ENCODE measurements at places on chromosomes 2 and 18.

- no peak for DNase-seq
These were observed 258.0 kb downstream of the GLI2 start for GRCh38 chr2:120993661-120994060.

DNA sequence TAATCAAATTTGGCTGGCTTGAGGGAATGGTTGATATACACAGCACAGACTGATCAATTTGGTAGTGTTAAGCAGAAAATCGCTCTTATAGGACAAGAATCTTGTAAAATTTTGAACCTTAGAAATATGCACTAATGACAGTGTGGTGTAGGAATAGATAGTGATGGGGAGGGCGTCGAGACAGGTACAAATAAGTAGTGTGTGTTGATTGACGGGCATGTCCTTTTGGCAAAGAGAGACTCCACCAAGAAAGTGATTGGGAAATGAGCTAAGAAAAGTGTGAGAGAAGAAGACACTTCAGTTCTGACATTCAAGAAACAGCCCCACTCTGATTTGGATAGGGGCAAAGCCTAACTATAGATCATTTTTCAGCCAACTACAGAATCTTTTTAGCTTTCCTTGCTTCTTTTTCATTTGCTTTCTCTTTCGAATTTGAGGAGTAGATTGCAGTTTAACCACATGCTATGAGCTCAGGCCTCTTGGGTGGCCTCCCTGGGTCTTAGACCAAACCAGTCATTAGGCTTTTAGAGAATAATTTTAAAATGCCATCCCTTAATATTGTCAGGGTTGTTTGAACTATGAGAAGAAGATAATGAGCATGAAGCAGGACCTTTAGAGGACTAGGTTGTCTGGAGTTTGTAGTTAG, 127.1 kb downstream of the CERS6 start:
- DNase-seq, result no peak

- DNase-seq, result no peak
These were observed 121.6 kb downstream of the NFATC1 start for GRCh38 chr18:79517341-79517740.

- no peak for DNase-seq
These were observed 10.6 kb downstream of the SPEG start for GRCh38 chr2:219445220-219445640.

DNA sequence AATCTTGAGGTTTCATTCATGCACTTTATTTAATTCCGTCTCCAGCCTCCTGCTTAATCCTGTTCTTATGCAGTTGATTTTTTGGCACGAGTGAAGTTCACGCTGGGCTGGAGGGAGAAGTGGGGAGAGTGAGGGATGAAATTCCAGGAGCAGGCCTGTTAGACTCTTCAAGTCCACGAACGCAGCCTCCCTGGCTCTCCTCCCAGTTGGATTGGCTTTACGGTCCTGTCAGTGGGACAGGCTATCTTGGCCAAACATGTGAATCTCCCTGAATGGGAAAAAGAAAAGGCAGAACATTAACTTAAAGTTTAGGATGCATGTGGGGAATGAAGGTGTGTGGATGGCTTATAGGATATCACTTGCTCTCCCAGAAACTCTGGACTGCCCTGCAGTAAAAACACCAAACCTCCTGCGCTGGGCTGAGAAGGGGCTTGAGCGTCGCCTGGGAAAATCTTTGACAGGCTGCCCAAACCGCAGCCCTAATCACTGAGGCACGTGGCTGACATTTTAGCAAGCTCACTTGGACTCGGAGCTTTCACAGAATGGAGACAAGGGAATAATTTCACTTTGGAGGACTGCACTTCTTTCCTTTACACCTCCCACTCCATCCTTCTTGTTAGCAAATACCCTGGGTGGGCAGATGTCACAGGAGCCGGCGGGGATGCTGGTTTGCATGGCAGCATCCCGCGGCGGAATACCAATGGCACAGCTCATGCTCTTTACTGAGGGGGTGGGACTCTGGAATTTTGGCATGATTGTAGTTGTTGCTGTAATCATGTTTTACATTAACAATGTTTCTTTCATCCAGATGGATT, 93.9 kb downstream of the ACKR3 start:
- no peak for DNase-seq

DNA sequence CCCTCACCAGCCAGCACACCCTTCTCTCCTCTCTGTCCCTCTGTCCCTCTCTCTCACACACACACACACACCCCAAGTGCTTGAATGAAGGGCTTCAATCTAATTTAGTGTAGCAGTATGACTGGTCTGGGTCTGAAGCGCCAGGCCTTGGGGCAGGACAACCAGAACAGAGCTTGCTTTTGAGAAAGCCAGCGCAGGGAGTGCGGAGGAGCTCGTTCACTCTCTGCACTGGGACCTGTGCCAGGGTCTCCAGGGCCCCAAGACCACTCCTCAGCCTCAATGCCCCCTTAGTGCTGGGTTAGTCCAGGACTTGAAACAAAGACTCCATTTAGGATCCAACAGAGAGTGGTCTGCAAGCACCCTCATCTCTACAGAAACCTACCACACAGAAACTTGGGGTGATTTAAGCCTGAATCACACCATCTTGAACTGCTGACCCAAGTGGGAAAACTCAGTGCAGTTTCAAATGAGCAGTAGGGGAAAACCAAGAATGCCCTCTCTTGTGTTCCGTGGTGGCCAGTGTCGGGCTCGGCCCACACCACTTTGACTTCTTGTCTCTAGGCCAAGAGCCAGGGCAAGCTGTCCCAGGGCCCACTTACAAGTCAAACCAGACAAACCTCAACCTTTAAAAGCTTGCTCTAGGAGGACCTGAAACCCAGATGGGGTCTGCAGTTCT, 66.6 kb upstream of the WIPF1 start:
- DNase-seq, result no peak

- no peak for DNase-seq
These were observed 9.4 kb upstream of the CTLA4 start for GRCh38 chr2:203858176-203858575.

DNA sequence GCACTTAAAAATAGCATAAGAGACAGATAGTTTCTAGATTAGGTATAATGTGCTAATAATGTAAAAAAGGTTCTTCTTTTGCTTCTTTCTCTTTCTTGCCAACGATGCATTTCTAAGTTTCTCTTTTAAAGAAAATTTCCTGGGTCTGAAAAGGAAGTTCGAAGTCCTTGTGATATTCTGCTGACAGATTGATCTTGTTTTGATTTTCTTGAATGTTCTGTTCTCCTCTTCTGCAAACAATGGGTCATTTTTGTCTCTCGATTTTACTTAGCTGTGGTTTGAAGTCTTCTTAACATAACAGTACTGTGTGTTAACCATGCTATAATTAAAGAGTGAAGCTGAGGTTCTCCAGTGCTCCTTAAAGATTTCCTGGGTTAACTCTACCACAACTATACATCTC, 61.1 kb upstream of the ACYP2 start:
- DNase-seq, result no peak

DNA sequence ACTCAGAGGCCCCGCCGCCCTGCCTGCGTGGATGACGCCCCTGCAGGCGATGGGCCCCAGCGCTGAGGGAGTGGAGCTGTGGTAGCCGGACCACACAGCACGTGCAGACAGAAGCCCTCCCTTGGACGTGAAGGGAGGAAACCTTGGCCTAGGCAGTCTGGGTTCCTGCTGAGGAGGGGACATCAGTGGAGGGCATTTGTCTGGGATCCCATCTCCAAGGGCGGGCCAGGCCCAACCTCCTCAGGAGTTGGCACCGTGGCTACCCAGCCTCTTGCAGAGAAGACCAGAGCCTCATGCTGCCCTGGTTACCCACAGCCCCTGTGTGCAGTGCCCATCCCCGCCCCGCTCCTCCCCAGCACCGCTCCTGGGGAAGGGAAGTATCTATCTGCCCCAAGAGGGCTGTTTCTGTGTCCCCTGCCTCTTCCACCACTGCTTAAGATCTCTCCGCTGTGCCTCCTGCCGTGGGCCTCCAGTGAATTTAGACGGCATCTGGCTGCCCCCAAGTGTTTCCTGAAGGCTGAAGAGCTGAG, 241.8 kb downstream of the KLHL29 start:
- DNase-seq, result no peak

DNA sequence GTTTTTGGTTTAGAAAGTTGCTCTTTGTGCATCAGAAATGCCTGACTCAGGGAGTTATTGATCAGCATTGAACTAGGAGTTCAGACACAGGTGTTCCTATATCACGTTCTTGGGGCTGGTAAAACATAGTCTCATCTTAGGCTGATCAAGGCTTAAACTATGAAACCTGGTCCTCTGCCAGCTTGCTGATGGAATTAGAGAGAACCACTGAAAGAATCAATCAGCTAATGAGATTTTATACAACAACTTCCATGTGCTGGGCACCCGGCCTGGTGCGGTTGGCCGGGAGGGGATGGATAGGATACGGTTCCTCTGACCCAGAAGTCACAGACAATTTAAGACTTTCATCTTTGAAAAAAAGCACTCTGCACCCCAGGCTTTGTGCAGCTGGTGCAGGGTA, 164.9 kb downstream of the RDH14 start:
- no peak for DNase-seq

DNA sequence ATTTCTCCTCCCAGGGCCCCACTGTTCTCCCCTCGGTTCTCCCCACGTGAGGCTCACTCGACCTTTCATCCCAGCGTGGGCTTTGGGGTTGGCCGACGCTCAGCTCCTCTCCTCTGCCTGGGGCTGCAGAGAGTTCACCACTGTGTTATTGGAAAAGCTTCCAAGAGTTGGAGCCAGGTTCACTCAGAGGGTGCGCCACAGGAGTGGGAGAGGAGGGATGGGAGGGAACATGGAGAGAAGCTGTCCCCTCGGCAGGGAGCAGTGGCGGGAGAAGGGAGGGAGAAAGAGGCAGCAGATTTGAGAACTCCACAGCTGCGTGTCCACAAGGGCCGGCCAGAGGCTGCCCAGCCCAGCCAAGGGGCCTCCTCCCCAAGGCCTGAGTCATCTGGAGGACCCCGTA, 197.1 kb upstream of the SMAD2 start:
- no peak for DNase-seq

GRCh38 chr18:36337679-36338402, 40.3 kb downstream of the FHOD3 start:
- DNase-seq, result no peak

DNA sequence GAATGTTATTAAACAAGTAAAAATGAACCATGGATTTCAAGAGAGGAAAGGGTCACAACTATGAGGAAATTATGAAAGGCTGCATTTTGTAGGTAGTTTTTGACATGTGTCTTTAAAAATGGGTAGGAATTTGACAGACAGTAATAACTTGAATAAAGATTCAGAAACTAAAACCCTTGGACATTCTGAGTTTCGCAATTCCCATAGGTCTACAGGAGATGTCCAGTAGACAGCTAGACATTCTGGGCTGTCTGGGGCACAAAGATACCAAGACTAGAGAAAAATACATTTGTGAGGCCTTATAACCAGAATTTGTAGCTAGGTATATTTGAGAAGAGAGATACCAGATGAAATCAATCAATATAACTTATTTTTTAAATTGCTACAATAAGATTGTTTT, 42.3 kb downstream of the DNAJC10 start:
- DNase-seq, result no peak

DNA sequence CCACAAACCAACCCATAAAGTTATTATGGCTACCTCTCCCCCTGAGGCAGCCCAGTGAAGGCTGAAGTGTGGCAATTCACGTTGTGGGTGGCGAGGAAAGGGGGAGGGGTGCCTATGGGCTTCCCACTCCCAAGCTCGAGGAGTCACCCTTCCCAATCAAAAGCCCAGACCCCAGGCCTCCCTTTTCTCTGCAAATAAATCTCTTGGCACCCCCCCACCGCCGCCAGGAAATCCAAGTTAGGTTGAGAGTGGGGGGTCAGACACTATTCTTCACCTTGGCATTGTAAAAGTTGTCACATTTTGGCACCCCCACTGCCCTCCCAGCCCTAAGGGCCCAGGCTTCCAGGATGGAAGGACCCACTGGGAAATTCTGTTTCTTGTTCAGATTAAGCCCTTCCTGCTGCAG, 6.9 kb downstream of the ANKRD53 start:
- DNase-seq, result no peak

DNA sequence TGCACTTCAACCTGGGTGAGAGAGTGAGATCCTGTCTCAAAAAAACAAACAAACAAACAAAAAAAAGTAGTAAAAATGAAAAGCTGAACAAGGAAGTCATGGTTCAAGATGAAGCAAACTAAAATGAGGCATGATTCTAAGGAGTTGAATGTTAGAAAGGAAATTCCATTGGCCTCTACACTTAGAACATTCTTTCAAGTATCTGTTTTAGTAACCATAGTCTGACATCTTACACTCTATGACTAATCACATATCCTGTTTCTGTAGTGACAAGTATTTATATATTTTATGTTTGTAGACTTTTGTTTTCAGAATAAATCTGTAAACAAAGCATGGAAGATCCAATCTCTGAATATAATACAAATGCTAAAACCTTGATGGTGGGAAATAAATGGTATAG, 164.1 kb downstream of the KIAA1328 start:
- DNase-seq, result no peak

- no peak for DNase-seq
These were observed 774.4 kb downstream of the DCC start for GRCh38 chr18:53114441-53114840.

GRCh38 chr2:207891086-207891844, 121.6 kb upstream of the FZD5 start:
- DNase-seq, result no peak

GRCh38 chr2:108637304-108637669, 82.0 kb upstream of the RANBP2 start:
- no peak for DNase-seq

GRCh38 chr2:234932591-234933168, 19.1 kb upstream of the SH3BP4 start:
- no peak for DNase-seq

- no peak for DNase-seq
These were observed 367.1 kb downstream of the HRH4 start for GRCh38 chr18:24827501-24827900.

DNA sequence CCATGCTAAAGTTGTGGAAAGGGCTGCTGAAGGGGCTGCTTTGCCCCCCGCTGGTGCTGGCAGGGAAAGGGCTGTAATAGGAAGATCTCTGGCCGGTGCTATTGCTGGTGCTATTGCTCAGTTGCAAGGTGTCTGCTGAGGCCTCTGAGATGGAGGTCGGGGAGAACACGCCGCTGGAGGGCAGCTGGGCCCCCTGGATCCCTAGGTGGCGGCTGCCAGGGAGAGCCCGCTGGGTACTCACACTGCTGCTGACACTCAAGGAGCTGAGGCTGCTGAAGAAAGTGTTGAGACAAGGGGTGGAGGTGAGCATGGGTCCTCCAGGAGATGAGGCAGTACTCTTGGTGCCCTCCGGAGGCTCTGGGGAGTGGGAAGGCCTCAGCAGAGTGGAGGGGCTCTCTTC, 4.2 kb downstream of the FOXI3 start:
- DNase-seq, result no peak

DNA sequence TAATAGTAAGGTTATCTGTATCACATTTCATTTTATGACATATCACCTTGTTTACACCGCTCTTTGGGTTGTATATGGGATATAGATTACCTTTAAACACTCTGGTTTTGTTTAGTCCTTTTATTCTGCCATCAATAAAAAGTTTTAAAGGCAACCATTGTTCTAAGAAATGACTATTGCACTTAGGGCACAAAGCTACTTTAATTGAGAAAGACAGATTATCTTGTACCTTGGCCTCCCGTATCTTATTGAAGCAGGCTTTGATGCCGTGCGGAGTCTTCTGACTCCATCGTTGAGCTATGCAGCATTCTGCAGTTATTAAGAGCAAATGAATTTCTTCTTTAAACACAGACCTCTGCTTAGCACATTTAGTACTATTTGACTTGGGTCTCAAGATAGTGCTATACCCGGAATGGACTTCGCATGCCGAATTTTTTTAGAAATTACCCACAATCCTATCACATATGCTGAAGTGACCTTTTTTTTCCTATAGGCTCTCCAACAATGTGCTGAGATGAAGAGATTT, 16.7 kb downstream of the PKDCC start:
- no peak for DNase-seq

All from substantia nigra (tissue), 51 donors.